ENCODE measurements at places on chromosomes 6 and 20.

DNA sequence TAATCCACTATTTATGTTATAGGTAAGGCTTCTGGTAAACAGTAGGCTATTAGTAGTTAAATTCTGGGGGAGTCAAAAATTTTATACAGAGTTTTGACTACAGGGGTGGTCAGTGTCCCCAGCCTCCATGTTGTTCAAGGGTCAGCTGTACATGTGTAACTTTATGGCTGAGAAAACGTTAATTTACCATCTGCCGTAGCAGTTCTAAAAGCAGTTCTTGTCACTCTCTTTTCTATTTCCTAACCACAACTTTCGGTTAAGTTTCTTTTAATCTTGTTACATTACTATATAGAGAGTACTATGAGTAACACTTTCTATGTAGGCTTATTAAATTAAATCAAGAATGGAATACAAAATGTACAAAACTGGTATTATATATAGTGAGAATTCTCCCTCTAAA, 21.6 kb upstream of the KIF6 start:
- DNase-seq: no peak

DNA sequence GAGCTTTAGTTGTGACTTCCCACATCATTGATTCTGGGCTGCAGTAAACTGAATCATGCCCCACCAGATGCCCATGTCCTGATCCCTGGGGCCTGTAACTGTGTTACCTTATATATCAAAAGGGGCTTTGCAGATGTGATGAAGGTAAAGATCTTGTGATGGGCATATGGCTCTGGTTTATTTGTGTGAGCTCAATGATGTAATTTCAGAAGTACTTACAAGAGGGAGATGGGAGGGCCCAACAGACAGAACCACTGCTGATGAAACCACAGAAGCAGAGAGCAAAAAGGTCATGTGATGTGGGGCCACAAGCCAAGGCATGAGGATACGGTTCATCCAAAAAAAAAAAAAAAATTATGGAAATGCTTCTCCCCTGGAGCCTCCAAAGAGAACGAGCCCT, 118.7 kb downstream of the TOX2 start:
- DNase-seq: no peak

GRCh38 chr6:149261364-149262040, 56.0 kb upstream of the TAB2 start:
- DNase-seq: no peak

DNA sequence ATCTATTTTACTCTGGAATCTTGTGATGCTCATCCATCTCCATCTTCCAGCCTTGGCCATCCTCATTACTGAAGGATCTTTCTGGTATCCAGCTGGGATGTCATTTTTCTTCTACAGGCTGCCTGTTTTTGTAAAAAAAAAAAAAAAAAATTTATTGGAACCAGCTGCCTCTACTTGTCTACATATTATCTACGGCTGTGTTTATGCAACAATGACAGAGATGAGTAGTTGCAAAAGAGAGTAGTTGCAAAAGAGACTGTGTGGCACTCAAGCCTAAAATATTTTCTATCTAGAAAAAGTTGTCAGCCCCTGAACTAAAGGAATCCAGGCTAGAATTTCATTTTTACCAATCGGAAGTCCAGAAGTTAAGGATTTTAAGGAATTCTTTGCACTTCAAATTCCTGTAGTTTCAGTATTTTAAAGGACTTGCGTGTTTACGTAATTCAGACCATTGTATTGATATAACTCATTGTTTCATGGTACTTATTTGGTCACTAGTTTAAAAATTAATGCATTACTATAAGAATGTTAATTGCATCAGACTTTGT, 38.6 kb upstream of the PLCG1 start:
- no peak for DNase-seq

DNA sequence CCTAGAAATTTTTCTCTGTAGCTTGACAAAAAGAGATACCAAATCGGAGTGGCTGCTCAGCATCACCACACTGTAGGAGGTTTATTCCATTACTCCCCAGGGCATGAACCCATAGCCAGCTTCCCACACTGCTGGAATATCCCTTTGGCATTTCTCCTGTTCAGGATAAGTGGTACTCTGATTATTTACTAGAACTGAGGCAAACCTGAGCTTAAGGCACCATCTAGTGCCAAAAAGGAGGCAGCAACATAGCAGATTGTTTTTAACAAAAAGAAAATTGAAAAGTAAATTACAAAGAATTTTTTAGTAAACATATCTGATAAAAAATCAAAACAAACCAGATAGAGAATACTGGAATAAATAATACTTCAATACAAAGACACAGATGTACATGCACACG, 181.7 kb downstream of the WDR27 start:
- DNase-seq: no peak

DNA sequence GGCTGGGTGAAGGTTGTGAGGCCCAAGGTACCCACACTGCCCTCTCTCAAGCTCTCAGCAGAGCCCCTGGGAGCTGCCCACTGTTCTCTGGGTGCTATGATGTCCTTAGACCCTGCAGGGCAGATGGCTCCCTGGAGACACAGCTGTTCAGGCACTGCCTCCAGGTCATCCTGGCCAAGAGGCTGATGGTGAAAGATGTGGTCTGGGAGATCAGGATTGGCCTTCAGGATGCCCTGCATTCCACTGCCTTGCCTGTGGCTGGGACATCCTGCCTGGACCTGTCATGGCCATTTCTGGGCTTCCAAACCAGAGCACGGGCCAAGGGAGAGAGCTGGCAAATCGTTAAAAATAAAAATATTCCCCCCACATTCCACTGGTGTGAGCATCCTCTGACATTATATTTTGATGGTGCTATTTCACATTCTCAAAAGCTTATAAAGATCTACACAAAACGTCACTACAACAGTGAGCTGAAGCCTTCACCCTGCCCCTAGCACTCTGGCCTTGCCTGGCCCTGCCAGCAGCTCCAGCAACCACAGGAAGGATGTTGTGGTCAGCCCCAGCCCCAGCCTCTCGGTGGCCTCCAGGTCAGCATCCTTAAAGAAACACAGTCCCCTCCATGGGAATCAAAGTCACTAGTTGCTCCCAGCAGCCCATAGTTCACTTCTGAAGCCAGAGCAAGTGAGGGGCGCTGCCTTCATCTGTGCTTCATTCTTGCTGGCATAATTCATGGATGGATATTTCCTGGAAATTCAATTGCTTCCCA, 13.5 kb upstream of the KCNK16 start:
- no peak for DNase-seq
